Stimulated activated memory B cell treated with anti-CD40 and anti-IgM and Interleukin-4, amounts not matched to agents 10 μg/mL and 1 μg/mL and 100 μg/mL, for 72 hours (primary cell): ENCODE measurements at places on chromosomes 6 and 20.
A peak's percentile ranks its signal among the peaks of the same experiment; 100 is the strongest.

- peak; percentile 50 for ATAC-seq
Observed at GRCh38 chr20:64247970-64248841, 7.3 kb upstream of the PCMTD2 start.

- ATAC-seq: peak; percentile 24
Observed at GRCh38 chr6:160678744-160679401, 14.8 kb upstream of the LPA start.

GRCh38 chr6:55445648-55446204 is 118.5 kb downstream of the GFRAL start:
- ATAC-seq: no peak

- ATAC-seq: no peak
Observed at GRCh38 chr6:71179249-71179885, 109.2 kb upstream of the OGFRL1 start.

DNA sequence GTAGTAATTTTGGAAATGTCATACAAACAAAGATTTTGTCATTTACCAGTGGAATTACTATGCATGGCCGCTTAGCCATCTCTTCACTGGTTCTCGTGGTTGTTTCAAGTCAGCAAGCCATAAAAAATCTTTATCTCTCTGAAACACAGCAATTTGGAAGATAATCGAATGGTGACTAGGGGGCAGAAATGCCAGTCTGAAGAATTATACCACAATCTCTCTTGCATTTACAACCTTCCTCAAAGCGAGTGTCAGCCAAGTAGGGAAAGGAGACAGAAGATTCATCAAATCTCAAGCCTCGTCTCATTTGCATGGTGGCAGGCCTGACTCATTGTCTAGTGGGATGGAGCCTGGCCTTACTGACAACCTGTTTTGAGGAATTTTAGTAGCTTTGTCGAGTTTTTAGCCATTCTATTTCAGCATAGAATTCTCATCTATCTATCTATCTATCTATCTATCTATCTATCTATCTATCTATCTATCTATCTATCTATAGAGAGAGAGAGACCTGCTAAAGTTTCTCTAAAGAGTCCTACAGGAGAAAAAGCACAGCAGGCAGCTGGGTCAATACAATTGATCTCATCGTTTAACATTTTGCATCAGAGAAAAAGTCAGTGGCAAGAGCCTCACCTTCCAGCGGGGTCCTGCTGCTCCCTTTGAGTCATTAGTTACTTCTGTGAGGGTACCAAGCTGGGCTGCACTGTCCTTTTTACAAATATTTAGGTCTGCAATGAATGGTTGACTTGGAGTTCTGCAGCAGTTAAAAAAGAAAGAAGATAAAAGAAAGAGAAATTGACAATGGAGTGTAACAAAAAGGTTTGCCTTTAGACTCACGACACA is 572.8 kb downstream of the TFAP2A start:
- ATAC-seq: no peak

GRCh38 chr6:19269341-19269898 is 567.8 kb upstream of the ID4 start:
- ATAC-seq: no peak

- no peak for ATAC-seq
Observed at GRCh38 chr6:4404415-4404814, 269.0 kb upstream of the ECI2 start.

DNA sequence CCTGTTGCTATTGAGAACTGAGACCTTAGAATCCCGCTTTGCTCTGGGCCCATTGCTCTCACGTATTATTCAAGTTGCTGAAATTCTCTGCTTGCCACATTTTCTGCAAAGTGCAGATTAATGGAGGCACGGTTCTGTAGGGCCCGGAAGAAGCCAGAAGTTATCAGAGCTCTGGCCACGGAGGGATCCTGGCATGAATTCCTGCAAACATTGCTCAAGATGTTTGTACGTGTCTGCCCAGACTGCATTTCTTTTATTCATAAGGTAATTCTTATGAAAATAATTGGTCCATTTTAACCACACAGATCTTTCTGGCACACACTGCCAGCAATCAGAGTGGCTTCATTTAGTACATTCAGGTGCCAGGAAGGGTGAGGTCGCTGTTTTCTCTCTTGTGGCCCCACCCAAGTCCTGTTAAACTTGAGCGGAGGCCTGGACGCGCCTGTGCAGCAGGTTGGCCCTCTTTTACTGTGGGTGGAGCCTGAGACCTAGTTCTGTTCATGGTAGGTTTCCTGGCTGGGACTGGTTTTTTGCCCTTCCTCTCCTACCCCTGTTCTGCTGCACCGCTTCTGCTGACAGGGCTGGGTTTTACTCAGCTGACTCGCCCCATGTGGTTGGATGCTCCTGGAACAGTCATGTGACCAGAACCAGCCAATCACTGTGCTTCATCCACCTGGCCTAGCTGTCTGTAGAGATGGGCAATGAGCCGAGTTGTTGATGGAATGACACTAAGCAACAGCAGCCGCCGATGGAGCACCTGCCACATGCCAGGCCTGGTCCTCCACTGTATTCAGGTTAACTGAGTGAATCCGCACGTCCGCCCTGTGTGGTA is 230.2 kb downstream of the CDH4 start:
- no peak for ATAC-seq

DNA sequence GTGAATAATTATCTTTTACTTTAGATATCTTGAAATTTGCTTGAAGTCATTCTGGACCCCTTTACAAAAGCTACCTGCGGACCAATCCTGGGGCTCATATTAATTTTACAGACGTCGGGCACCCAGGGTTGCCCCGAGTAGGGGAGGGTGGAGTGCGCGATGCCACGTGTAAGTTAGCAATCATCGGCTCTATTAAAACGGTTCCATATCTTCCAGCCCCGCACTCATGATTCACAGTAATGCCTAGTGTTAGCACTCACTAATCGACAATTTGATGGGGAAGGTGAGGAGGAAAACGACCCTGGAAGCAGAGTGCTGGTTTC is 34.9 kb upstream of the TCF21 start:
- ATAC-seq: no peak

- no peak for ATAC-seq
Observed at GRCh38 chr20:35359335-35359950, 52.3 kb downstream of the UQCC1 start.

- no peak for ATAC-seq
Observed at GRCh38 chr20:61117725-61118124, 134.3 kb upstream of the CDH4 start.

DNA sequence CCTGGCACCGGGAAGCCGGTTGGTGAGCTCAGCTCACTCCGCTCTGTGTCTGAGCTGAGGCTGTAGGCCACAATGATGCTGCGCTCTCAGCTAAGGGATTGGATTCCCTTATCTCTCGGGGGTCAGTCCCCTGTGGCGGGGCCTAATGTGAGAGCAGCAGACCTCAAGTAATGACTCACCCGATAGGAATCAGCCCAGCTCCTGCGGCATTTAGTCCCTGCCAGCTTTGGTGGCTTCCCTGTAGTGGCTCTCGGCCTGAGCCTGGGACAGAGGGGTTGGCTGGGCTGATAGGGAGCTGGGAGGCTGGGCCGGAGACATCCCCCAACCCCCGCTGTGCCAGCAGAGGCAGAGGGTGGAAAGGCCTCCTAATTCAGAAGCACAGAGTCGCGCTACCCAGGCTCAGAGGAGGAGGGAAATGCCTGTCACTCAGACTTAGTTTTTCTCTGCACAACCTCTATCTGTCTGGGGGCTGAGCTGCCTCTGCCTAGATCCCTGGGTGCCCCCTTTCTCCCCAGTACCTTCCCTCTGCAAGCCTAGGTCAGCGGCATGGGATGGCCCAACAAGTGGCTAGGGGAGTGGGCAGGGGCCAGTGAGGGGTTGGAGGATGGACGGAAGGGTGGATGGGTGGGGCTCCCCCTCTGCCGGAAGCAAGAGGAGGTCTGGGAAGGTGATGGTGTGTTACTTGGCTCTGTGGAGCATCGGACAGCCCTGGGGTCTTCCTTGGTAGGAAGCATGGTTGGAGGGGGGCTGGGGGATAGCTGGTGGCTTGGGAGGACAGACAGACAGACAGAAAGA is 92.2 kb downstream of the CDH22 start:
- ATAC-seq: no peak

GRCh38 chr6:161163466-161164181 is 110.2 kb downstream of the AGPAT4 start:
- no peak for ATAC-seq

- no peak for ATAC-seq
Observed at GRCh38 chr6:110449541-110449895, 26.9 kb downstream of the SLC22A16 start.

GRCh38 chr6:24927277-24927955 is 8.3 kb downstream of the RIPOR2 start:
- peak; percentile 22 for ATAC-seq

- no peak for ATAC-seq
Observed at GRCh38 chr6:107392069-107392468, 67.3 kb downstream of the PDSS2 start.

DNA sequence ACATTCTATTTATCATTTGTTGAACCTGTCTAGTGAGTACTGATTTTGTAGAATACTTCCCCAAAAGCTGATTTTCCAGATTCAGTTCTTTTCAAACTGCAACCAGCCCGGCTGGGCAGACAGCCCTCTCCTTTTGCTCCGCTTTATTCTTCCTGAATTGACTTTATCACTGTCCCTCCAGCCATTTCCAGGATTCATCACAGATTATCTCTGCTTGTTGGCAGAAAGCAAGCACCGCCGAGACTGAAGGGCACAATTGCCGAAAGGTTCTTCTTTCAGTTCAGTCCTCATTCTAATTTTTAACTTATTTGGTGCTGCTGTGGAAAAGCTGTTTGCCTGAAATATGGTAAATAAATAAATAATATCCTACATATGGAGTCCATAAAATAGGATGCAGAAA is 369.1 kb upstream of the FLRT3 start:
- no peak for ATAC-seq
